ENCODE measurements at places on chromosomes 16 and 17.

DNA sequence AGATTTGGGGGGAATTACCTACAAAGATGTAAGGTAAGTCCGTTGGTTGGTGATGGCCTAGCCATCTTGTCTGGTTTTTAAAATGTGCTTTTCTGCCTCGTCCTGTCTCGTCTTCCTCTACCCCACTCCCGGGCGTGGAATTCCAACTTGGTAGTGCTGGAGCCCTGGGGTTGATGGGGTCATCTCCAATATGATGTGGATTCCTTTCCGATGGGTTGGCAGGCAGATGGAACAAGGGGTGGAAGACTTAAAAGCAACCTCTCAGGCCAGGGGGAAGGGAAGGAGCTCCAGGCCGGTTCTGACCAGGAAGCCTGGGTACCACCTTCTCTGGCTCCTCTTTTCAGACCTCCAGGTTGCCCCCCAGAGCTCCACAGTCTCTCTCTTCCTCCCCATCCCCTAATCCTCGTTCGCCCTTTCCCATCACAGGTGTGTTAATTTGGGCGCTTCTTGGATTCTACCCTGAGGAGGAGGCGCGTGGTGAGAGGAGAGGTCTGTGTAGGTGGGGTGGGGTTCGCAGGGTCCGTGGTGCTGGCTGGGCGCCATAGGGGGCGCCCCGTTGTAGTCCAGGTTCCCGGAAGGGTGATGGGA lies 5.1 kb upstream of the HOXB2 start:
- DNase-seq, result no peak

DNA sequence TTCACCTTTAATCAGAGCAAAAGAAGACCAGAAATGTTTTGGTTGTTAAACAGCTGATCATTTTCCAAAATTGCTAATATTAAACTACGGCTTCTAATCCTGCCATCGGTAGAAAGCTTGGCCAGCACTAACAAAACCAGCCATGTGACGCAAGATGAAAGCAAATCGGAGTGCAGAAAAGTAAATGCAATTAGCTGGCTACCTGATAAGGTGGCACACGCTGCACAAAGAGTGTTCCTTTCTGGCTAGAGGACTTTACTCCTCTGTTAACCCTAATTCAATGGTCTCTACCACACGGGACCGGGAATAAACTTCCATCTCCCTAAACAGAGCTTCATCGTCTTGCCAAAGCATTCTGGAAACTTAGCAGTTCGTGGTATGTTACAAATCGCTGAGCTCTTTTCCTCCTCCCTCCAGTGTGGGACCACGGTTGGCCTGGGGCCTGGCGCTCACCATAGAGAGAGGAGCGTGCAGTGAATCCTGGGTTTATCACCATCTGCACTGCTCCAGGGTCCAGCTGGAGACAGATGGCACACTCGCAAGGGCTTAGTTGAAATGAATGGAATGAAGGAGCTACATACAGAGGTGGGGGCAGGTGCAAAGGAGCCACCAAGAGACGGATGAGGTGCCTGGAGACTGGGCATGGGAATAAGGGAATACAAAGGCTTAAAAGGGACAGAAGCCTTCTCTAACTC lies 10.1 kb upstream of the COG1 start:
- DNase-seq, result no peak

DNA sequence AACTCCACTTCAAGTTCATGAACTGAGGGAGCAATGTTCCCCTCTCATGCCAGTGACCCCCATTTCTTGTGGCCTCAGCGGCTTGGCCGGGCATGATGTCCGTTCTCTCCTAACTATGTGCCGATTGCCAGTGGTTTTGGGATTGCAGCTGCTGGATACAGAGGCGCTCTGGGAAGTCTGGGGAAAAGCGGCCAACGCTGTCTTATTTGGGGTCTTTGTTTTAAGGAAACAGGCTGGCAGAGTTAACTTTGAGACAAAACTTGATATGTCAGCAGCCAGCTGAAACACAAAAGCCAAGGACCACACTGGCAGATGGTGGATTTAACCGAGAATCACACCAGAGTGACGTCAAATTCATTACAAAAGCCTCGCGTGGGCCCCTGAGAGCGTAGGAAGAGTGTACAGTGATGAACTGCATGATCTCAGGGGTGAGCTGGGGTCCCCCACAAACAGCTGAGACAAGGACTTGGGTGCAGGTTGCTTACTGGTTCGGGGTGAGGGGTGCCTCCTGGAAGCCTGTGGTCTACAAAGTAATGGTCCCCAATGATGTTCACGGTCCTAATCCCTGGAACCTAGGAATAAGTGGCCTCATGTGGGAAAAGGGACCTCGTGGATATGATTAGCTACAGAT lies 180.4 kb downstream of the IRF8 start:
- no peak for DNase-seq

DNA sequence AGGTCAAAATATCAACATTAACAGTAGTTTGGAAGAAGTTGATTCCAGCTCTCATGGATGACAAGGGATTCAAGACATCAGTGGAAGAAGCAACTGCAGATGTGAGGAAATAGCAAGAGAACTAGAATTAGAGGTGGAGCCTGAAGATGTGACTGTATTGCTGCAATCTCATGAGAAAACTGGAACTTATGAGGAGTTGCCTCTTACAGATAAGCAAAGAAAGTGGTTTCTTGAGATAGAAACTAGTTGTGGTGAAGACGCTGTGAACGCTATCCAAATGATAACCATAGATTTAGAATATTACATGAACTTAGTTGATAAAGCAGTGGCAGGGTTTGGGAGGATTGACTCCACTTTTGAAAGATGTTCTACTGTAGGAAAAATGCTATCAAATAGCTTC lies 67.8 kb downstream of the GOSR1 start:
- no peak for DNase-seq

- no peak for DNase-seq
Observed at GRCh38 chr17:57215317-57215716, 41.0 kb upstream of the MSI2 start.

- no peak for DNase-seq
Observed at GRCh38 chr17:67021196-67021595, 23.2 kb upstream of the CACNG1 start.

- DNase-seq, result no peak
Observed at GRCh38 chr17:39400547-39401411, 647 bp downstream of the FBXL20 start.

- no peak for DNase-seq
Observed at GRCh38 chr16:6250511-6250910, 1082.1 kb upstream of the RBFOX1 start.

DNA sequence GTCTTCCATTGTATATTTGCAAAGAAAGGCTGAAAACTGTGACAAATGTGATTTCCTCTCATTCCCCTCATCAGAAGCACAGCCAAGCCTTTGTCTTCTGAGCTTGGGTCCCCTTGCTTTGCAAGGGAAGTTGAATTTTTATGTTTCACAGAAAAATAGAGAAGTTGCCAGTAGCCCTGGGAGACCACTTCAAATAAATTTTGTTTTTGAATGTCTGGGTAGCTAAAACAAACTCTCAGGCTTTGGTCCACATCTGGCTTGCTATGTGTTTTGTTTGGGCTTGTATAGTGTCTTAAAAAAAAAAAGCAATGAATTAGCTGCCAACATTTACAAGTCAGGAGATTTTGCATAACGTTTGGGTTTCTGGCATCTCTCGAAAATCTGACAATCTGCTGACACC lies 24.1 kb downstream of the PIK3R6 start:
- DNase-seq, result no peak

- no peak for DNase-seq
Observed at GRCh38 chr16:48231727-48232492, 12.2 kb upstream of the LONP2 start.
